GM23338 (cell line): ENCODE measurements at places on chromosomes 3 and 15.

DNA sequence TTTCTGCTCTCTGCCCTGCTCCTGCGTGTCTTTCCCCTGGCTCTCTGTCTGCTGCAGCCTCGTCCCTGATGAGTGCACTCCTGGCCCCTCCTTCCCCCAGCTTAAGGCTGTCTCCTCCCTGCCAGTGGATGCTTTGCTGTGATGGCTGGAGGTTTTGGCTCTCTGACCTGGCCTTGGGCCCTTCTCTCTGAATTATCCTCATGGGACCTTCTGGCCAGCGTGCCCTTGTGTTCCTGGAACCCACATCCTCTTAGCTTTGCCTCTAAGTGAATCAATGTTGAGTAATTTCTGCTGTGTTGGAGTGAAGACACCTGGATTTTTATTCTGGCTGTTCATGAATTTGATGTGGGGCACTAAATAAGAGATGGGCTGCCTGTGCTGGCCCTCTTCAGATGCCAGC is 9.8 kb upstream of the TNFAIP8L3 start:
- no peak for DNase-seq

GRCh38 chr3:195732940-195733339 is 12.2 kb downstream of the MUC20 start:
- no peak for DNase-seq

DNA sequence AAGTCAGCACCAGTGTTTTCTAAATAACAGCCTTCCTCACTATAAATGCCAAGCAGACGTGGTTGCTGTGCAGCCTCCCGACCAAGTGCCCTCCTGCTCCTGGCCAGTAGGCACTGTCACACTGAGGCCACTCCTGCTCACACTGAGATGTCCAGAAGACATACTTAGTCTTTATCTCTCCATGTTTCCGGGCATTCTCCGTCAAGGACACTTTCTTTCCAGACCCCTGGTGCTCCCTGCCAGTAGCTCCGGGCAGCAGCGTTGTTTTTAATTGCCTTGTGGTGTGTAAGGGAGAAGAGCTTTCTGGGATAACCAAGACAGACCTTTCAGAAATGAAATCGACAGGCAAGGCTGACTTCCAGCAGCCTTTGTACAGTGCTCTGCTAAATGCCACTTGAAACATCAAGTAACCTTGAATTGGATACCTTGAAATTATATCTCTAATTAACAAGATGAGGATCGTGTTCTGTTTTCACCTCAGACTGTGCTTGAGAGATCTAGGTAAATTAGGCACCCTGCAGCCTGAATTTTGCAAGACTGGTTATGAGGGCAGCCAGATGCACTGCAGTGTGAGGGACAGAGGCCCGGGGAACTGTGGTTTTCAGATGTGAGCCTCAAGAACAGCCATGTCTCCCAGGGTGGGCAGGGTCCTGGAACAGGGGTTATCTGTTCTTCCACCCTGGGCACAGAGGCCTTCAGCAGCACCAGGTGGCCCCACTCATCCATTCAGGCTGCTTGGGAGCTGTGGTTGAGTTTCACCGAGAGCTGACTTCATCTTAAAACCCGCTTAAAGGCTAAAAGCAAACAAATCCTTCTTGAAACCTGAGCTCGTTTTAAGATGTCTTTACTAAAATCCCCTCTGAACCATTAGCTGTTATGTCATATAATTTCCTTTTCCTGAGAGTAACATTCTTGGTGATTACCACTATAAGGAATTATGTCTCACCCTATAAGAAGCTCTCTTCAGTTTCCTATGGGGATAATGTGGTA is 105.5 kb upstream of the IL12A start:
- DNase-seq: no peak

GRCh38 chr15:97729270-97729669 is 231.2 kb upstream of the ARRDC4 start:
- DNase-seq: no peak

GRCh38 chr3:9161298-9161697 is 88.1 kb downstream of the SRGAP3 start:
- DNase-seq: no peak

GRCh38 chr15:63480441-63480821 is 24.0 kb upstream of the USP3 start:
- no peak for DNase-seq

DNA sequence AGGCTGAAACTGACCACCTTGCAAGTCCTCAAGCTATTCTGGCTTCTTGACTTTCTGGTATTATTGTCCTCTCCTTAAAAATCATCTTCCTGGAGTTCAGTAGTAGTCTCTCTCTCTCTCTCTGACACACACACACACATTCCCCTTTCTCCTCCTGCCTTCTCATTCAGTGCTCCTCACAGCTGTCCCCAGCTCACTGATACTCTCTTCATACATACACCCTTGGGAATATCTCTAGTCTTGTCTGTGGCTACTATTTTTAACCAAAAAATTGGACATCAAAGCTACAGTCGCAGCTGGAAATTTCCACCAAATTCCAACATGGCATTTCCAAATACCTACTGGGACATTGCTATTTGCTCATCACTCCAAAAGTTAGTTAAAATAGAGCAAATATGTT is 178.9 kb downstream of the ECT2 start:
- no peak for DNase-seq

GRCh38 chr15:64877435-64877834 is 34.3 kb upstream of the ANKDD1A start:
- DNase-seq: no peak

DNA sequence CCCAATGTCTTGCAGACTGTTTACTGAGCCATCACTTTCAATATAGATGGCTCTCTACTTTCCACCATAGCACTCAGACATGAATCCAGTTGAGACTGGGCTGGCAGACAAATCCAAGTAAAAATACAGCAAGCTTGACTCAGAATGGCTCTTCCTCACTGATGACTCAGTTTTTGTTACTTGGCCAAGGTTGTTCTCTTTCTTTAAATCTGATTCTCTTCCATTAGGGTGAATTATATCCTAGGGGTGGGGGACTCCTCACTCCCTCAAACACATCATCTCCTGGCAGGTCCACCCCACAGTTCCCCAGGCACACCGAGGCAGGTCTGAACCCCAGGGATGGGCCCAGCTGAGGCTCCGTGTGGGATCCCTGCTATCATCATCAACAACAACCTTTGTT is 157.9 kb downstream of the MEX3B start:
- no peak for DNase-seq

DNA sequence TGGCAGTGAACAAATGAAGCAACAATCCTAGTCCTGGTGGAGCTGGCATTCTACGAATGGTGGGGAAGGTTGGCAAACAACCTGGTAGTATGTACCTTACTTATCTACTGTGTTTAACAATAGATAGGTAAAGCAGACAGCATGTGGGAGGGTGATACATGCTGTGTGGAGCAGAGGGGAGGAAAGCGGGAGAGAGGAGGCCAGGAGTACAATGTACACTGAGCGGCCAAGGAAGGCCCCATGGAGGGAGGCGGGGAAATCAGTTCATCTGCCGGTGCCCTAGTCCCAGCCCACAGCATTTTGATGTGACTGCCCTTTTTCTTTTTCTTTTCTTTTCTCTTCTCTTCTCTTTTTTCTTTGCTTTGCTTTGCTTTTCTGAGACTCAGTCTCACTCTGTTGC is 5.3 kb upstream of the RHCG start:
- no peak for DNase-seq

DNA sequence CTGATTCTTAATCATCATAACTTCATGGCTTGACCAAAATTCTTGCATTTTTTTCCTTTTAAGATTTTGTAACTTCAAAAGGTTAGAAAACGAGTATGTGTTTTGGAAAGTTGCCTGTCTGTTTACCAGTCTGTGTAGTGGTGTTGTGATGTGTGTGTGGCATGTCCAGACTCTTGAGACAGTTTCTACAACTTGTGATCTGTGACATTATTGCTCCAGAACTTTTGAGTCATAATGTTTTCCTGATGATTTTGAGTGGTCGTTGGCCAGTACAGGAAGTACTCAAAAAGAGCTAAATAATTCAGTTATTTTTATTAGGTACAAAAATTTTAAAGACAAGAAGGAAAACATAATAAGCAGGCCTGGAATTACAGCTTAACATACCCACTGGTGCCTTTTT is 229.0 kb upstream of the C2CD4B start:
- no peak for DNase-seq

DNA sequence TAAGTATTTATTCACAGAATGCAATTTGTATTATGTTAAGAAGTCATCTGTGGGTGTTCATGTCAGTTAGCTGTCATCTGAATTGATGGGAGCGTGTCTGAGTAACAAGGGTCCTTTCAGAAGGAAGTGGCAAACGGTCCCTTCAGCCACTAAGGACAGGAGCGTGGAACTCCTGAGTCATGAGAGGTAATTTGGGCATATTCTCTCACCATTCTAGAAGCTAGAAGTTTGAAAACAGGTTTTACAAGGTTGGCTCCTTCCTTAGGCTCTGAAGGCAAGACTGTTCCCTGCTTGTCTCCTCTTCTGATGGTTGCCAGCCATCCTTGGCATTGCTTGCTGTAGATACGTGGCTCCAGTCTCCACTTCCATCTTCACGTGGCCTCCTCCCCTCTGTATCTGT is 19.7 kb downstream of the ABHD2 start:
- no peak for DNase-seq

GRCh38 chr3:184176377-184177330 is 2.0 kb downstream of the AP2M1 start:
- peak; percentile 95 for DNase-seq

GRCh38 chr3:187570776-187571175 is 99.4 kb downstream of the SST start:
- DNase-seq: no peak

GRCh38 chr3:121431726-121432517 is 113.9 kb downstream of the POLQ start:
- no peak for DNase-seq

GRCh38 chr3:50242381-50242770 is 6.4 kb downstream of the GNAI2 start:
- no peak for DNase-seq

DNA sequence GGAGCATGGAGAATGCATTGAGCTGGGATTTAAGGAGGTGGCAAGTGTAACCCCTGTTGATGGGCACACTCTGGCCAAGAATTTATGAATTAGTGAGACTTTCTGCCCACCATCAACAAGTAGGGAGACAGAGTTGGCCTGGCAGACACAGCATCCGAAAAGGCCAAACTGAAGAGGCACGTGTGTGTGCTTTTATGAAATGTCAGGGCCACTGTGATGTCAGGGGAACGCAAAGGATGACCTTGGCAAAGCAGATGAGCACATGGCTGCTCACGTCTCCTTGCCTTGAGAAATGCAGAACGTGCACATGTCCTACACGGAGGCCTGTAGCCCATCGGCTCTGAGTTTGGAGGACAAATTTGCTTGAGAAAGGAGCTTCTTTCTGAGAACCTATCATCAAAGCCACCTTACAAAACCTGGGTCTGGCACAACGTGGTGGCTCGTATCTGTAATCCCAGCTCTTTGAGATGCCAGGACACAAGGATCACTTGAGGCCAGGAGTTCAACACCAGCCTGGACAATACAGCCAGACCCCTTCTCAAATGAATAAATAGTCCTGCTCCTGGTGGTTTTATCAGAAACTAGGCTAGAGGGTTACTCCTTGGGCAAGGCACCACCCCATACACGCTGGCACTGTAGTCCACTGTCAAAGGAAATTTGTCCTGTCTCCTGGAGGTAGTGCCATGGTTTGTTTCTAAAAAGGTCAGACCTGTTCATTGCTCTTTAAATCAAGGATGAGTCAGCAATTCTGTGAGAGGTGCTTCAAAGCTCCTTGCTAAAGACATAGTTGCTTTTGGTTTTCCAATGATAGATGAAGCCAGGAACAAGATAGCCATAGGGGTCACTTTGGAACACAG is 941 bp upstream of the SH3BP5 start:
- DNase-seq: no peak

- no peak for DNase-seq
Observed at GRCh38 chr3:55203546-55203945, 275.7 kb upstream of the LRTM1 start.

GRCh38 chr3:107263269-107264021 is 113.8 kb upstream of the CCDC54 start:
- no peak for DNase-seq

- DNase-seq: no peak
Observed at GRCh38 chr3:171822431-171823106, 12.3 kb upstream of the PLD1 start.

DNA sequence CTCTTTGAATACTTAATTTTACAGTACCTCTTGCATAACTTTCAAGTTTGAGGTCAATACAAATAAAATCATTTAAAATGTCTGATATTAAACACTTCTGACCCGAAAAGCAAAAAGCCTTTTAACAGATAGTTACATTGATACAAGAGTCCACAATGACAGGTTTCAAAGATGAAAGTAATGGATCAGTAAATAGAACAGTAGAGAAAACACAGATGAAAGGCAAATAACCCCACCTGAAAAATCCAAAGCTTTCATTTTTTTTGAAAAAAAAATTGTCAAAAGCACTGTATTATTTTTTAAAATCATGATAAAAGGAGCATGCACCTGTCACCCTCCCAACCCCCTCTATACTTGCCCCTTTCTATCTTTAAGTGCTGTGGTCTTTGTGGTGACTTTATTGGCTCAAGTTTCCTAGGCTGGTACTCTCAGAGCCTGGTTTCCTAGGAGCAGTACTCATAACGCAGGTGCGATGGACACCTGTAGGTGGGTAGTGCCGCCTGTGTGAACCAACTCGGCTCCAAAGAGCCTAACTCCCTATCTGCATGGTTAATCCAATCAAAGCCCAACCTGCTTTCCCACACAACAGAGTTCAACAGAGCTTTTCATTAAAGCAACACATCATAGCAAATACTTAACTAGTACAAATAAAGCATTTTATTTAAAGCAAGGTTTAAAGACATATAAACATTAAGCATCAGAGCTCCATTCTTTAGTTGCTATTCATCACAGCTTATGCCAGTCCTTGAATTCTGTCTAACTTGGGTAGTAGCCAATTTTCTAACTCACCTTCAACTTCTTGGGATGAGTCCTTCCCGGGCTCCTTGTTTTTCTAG is 32.2 kb downstream of the LIPC start:
- DNase-seq: no peak

GRCh38 chr3:181824961-181825360 is 113.2 kb downstream of the SOX2 start:
- peak; percentile 33 for DNase-seq

- DNase-seq: no peak
Observed at GRCh38 chr3:168612671-168613070, 516.9 kb upstream of the GOLIM4 start.

- DNase-seq: peak; percentile 6
Observed at GRCh38 chr15:73965758-73966113, 26.4 kb downstream of the STOML1 start.

DNA sequence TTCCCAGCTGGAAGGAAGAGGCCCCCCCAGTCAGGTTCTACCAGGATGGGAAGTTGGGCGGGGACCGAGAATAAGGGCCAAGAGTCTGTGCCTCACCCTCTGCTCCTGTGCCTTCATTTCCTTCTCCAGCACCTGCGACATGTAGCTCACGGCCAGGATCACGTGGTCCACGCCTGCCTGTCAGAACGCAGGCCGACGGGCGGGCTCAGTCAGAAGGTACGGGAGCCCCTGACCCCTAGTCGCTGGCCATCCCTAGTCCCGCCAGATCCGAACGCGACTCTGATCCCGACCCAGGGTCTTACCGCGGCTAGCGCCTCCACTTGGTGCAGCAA is 489 bp downstream of the GMPPB start:
- DNase-seq: peak; percentile 69

DNA sequence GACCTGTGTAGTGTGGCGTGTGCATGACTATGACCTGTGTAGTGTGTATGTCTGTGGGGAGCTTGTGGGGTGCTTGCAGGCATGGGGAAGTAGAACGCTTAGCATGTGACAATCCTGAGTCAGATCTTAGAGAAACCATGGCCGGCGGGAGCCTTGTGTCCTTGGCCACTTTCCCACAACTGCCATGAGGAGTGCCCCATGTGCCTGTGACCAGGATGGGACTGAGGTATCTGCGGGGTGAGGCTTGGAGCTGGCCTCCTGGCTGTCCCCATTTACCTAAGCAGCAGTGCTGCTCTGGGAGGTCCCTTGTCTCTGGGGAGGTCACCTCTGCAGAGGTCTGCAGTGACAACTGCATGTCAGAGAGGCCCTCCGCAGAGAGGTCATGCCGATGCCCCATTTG is 23.6 kb downstream of the TRPM1 start:
- no peak for DNase-seq
